Activated CD4-positive, alpha-beta T cell treated with anti-CD3 and anti-CD28 coated beads for 48 hours (primary cell): ENCODE measurements at places on chromosomes 6 and 20.
A peak's percentile ranks its signal among the peaks of the same experiment; 100 is the strongest.

DNA sequence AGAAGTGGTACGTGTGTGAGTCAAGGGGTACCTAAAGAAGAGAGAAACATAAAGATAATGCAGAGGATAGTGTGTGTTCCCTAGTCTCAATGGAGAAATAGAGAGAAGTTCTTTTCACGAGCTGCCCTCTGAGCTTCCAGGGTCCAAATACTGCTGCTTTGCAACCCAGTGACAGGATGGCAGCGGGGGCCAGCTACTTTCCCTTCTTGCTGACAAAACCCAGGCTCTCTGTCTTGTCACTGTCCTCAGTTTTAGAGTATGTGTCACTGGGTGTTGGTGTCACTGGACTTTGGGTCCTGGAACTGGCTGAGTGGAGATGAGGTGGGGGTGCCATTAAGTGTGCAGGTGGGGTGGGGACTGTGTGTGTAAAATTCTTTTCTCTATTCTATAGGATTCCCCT lies 265.6 kb downstream of the CDC5L start:
- DNase-seq: no peak

- no peak for DNase-seq
Measured at GRCh38 chr20:58005581-58006345, 222.7 kb downstream of the ANKRD60 start.

- no peak for DNase-seq
Measured at GRCh38 chr6:113004054-113004453, 656.9 kb downstream of the RFPL4B start.

DNA sequence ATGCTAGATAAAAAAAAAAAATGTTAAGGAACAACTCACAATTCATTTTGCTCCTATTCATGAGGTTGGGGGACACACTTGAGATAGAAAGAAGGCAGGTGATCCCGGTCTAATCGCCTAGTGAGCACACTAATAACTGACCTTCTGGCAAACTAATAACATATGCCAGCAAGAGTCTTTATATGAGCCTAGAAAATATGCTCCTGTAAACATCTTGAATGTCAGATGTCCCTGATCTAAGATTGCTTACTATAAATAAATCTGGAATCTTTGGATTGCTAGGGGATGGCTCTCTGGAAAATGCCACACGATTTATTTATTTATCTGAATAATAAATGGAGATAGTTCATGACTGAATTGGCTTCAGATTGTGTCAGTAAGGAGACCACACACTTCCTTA lies 821.9 kb downstream of the GRIK2 start:
- no peak for DNase-seq

DNA sequence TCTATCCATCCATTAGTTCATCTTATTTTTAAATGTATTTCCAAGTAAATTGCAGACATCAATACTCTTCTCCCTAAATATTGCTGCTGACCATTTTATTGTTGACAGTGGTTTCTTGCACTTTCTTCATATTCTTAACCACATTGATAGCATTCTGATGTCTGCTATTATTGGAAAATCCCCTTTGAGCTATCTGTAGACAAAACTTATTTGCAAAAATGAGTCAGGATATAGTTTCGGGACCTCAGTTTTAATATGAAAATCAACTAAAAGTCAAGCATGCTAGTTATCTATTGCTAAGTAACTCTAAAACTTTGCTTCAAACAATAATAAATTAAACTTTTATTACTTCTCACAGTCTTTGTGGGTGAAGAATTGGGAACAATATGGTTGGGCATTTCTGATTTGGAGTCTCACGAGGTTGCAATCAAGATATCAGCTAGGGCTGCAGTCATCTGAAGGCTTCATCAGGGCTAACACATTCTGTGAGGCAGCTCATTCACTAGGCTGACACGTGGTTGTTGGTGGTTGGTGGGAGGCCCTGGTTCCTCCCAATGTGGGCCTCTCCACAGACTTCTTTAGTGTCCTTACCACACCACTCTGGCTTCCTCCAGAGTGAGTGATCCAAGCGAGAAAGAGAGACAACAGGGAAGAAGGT lies 32.7 kb downstream of the CD109 start:
- peak; percentile 69 for DNase-seq

DNA sequence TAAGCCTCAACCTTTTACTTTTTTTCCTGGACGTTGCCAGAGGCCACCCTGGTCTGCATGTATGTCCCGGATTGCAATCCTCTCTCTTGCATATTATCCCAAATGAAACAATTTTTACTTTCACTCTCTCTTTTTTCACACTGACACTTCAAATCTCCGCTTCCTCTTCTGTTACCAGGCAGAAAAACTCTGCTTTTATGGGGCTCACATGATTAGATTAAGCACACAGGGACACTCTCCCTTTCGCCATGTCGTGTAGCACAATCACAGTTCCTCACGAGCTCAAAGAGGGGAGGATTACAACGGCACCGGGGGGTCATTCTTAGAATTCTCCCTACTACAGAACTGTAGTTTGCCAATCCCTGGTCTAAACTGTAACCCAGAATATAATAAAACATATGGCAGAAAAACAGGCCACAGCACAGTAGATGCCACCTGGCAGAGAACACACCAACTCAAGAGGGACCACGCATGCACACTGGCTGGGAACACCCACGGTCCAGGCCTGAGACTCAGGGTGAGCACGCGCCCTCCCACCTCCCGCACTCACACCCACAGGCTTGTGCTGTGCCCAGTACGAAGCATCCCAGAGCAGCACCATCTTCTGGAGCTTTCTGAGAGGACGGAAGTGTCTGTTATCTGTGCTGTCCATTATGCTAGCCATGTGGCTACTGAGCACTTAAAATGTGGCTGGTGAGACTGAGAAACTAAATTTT lies 288.7 kb downstream of the KIF16B start:
- no peak for DNase-seq

DNA sequence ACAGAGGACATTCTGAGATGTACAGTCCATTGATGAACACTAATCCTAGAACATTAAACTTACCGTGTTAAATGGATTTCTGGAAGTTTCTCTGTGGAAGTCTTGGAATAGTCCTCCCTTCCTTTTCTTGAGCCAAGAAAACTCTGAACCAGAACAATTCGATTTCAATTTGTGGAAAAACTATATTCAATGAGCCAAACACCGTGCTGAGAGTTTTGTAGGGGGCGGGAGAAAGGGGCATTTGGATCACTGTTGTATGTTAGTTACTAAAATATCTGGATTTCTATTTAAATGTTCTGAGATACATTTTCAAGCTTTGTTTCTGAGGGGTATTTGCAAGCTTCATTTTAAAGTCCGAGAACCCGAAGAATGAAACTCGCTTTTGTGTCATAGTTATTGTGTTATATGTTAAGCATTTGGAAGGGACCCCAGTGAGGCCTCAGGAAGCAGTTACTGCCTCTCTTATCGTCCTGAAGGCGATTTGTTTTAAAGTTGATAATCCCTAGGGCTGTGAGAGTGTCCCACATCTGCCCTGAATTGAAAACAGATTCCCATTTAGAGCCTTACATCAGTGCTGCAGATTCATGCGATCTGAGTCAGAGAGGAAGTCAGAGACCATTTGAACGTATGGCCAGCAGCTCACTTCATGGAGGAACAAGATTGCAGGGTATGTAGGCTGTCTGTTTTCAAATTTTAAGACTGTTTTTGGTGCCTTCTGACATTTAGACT lies 70.8 kb upstream of the SASH1 start:
- DNase-seq: no peak

- peak; percentile 11 for DNase-seq
Measured at GRCh38 chr20:49320460-49320859, 42.6 kb upstream of the ZNFX1 start.

GRCh38 chr20:2042400-2042799 lies 48.5 kb upstream of the PDYN start:
- no peak for DNase-seq

- DNase-seq: no peak
Measured at GRCh38 chr6:135913785-135914184, 62.3 kb downstream of the PDE7B start.

- no peak for DNase-seq
Measured at GRCh38 chr6:159832946-159833345, 32.9 kb downstream of the PNLDC1 start.
